ENCODE measurements at places on chromosomes 3 and 15.

- DNase-seq = no peak
Observed at GRCh38 chr3:195916991-195917390, 8.6 kb upstream of the TNK2 start.

DNA sequence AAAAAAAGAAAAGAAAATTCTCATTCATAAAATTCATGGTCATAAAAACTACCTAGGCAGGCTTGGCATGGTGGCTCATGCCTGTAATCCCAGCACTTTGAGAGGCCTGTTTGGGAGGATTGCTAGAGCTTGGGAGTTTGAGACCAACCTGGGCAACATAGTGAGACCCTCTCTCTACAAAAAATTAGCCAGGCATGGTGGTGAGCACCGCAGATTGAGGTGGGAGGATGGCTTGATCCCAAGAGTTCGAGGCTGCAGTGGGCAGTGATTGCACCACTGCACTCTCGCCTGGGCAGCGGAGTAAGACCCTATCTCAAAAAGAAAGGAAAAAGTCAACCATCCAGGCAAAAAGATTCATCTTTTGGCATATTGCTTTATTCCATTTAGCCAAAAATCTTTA lies 58.5 kb downstream of the MEIS2 start:
- DNase-seq = no peak

DNA sequence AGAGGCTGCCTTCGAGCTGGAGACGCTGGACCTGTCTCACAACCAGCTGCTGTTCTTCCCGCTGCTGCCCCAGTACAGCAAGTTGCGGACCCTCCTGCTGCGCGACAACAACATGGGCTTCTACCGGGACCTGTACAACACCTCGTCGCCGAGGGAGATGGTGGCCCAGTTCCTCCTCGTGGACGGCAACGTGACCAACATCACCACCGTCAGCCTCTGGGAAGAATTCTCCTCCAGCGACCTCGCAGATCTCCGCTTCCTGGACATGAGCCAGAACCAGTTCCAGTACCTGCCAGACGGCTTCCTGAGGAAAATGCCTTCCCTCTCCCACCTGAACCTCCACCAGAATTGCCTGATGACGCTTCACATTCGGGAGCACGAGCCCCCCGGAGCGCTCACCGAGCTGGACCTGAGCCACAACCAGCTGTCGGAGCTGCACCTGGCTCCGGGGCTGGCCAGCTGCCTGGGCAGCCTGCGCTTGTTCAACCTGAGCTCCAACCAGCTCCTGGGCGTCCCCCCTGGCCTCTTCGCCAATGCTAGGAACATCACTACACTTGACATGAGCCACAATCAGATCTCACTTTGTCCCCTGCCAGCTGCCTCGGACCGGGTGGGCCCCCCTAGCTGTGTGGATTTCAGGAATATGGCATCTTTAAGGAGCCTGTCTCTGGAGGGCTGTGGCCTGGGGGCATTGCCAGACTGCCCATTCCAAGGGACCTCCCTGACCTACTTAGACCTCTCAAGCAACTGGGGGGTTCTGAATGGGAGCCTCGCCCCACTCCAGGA lies 21.1 kb downstream of the NRROS start:
- no peak for DNase-seq

DNA sequence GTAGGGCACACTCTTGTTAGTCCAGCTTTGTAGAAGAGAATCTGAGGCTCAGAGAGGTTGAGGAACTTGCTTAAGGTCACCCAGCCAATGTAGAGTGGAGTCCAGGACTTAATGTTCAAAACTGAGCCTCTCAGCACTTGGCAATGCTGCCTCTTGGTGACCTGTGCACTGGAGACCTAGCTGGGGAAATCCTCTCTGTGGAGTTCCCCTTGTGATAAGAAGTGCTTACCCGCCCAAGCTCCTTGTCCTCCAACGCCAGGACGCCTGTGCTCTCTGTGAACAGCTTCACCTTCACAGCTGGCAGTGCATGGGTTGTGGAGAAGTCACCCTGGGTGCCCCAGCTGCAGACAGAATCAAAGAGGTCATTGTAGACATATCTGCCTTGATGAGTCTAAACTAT lies 219.1 kb upstream of the FEZF2 start:
- DNase-seq = no peak

GRCh38 chr3:126131881-126132750 lies 48.2 kb upstream of the SLC41A3 start:
- DNase-seq = no peak

GRCh38 chr3:131907796-131908195 lies 127.0 kb downstream of the CPNE4 start:
- DNase-seq = no peak

DNA sequence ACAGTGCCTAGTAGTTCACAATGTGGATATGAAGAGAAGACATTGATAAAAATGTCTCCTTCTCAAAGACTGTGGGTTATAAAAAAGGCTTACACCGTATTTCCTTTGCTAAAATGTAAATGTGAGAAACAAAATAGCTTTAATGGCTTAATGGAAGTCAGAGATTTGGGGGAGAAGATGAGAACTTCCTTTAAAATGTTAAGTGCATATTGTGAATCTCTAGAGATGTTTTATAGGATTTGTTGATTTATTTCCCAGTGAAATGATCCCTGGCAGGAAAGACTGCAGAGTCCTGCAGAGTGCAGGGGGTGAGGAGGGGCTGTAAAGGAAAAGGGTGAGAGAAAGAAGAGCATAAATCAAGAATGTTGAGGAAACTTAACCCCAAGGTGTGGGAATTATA lies 305.1 kb downstream of the GAP43 start:
- DNase-seq = no peak

- no peak for DNase-seq
Observed at GRCh38 chr3:13207975-13208705, 134.9 kb upstream of the IQSEC1 start.

DNA sequence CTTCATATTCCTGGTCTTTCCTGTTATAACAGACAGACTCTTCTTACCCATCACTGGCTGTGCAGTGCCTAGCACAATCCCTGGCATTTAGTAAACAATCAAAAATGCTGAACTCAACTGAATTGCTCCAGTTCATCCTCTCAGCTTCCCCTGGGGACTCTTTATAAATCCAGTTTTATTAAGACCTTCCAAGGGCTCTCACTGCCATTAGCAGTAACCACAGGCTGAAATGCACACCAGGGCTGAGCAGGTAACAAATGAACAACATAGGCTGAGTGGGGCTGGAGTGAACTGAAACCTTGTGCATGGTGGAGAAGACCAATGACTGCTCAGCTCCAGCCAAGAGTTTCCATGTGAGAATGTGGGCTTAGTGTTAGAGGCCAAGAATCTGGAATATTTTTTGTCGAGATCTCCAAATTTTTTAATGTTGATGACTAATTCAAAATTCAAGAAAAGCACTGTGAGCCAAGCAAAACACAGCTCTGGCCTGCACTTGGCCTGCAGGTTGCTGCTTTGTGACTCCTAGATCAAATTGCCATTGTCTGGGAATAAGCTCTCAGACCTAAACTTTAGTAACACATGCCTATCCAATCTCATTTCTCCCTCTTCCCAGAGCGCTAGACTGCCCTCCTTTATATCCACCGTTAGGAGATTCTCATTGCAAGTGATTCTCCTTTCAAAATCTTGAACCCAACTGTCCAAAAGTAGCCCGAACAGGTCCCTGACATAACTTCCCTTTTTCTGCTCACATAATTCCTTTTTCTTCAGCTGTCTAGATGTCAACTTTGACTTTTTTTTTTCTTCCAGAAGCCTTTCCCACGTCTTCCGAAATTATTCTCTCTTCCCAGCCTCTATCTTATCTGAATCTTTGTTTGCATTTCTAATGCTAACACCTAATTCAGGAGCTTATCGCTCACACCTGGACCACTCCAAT lies 7.4 kb downstream of the SQOR start:
- no peak for DNase-seq

- DNase-seq = peak; percentile 63
Observed at GRCh38 chr3:36911990-36912804, 32.7 kb downstream of the TRANK1 start.

Measured in CD4-positive, alpha-beta T cell treated with Interleukin-12 subunit alpha and Interleukin-12 subunit beta, for 1 hour (primary cell).